HCT116 (cell line): ENCODE measurements at places on chromosomes 11 and 22.

DNA sequence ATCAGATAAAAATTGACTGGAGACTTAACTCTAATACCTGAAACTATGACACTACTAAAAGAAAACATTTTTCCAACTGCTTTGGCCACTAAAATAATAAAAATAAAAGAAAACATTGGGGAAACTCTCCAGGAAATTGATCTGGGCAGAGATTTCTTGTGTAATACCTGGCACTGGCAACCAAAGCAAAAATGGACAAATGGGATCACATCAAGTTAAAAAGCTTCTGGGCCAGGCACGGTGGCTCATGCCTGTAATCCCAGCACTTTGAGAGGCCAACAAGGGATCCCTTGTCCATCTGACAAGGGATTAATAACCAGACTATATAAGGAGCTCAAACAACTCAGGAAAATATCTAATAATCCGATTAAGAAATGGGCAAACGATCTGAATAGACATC, 64.6 kb upstream of the RAB1B start:
- DNase-seq, result no peak

DNA sequence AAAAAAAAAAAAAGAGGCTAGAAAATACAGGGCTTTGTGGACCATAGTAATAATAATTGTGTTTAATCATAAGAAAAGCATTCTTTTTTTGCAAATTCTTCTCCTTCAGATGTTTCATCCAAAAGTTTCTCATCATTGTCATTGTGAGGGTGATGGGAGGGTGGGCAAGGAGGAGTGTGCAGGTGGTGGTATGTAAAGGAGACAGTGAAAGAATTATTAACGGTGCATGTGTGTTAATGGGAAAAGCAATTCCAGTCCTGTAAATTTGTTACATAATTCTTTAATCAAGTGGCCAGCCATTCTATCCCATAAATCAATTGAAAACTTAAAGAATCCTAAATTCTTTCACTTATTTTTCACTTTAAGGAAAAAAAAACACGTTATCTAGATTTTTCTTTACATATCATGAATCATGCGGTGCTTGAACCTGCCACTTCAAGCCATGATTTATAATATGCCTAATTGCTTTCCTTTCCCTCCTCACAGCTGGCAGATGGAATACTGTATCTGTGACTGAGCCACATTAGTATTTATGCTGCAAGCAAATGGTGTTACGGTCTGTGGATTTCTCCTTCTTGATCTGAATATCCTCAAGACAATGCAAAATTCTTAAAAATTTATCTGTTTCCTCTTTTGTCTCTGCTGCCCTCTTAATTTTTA, 318.5 kb downstream of the JRKL start:
- no peak for DNase-seq

GRCh38 chr11:43830928-43831440, 49.6 kb upstream of the ALKBH3 start:
- peak; percentile 98 for DNase-seq

DNA sequence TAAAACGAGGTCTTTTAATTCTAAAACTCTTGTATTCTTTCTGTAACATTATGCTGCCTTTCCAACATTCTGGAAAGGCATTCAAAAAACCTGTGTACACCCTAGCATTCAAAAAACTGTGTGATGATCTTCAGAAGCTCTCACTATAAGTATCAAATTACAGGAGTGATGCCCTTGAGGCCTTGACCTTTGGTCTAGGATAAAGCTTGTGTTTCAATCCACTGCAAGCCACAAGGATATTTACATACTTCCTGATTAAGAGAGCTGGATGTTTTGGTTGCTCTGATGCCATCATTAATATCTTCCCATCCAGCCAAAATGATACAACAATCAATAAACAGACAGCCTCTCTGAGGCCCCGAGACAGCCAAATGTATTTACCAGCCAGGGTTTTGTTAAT, 11.9 kb downstream of the CLPB start:
- DNase-seq, result no peak

- no peak for DNase-seq
These were observed 97.2 kb downstream of the JRKL start for GRCh38 chr11:96486890-96487611.

- no peak for DNase-seq
These were observed 14.2 kb downstream of the UCP2 start for GRCh38 chr11:73968356-73968966.

DNA sequence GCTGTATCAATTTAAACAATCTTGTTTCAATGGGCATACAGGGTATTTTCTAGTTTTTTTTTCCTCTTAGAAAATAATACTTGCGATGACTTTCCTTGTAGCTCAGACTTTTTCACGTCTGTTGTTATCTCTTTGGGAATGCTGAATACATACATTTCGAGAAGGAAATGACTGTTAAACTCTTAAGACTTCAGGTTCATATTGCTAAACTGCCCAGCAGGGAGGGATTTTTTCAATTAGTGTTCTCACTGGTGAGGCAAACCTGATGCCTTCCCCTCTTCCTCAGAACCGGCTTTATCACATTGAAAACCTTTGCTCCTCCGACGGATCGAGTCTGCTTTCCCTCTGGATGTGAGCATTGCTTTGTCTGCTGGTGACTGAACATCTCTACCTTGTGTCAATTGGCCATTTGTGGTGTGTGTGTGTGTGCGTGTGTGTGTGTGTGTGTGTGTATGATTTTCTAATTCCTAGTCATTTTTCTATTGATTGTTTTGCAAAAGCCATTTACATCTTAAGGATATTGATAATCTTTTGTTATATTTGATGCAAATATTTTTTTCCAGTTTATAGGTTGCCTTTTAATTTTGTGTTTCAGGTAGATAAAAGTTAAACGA, 6.6 kb downstream of the NEAT1 start:
- no peak for DNase-seq

DNA sequence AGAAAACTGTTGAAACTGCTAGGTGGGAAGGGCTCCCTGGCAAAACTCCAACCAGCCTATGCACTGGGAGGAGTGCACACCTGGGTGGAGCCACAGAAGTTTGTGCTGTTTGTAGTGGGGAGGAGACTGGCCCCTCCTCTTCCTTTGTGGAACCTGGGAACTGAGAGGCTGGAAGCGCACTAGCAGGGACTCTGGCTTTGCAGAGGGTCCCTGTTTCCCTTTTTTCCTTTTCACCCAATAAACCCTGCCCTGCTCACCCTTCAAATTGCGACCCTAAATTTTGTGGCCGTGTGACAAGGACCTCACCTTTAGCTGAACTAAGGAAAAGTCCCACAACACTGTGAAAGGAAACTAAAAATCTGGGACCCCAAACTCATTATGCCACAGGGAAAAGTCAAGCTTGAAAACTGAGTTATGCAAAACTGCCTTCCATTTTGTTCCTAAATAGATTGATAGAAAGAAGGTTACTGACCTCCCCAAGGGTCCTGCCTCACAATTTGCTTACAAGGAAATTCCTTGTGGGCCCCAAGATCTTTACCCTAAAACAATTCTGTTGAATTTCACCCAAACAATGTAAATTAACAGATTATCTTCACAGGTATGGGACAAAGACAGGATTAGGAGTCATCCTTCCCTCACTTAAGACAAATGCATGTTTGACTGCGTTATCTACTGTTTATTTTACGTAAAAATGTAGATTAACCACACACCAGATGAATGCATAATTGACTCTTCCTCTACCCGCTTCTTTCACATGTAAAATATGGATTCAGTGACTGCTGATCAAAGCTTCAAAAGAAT, 81.0 kb downstream of the SLC36A4 start:
- no peak for DNase-seq

- DNase-seq, result no peak
These were observed 63.7 kb downstream of the MAML2 start for GRCh38 chr11:96279018-96279895.

DNA sequence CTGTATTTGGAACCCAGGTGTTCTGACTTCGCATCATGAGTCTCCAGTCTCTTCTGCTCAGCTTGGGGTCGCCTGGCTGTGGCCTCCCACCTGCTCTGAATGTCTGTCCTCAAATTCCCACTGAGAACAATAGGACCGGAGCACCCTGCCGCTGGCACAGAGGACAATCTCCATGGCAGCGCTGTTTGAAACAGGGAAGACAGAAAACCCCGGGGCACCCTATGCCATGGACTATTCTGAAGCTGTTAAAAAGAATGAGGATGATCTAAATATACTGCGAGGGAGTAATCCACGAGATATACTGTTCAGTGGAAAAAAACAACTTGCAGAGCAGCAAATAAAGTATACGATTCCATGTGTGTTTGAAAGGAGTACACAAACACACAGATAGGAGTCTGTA, 415.6 kb upstream of the NARS2 start:
- DNase-seq, result no peak

GRCh38 chr11:43697679-43698078, 17.1 kb downstream of the HSD17B12 start:
- DNase-seq, result no peak

DNA sequence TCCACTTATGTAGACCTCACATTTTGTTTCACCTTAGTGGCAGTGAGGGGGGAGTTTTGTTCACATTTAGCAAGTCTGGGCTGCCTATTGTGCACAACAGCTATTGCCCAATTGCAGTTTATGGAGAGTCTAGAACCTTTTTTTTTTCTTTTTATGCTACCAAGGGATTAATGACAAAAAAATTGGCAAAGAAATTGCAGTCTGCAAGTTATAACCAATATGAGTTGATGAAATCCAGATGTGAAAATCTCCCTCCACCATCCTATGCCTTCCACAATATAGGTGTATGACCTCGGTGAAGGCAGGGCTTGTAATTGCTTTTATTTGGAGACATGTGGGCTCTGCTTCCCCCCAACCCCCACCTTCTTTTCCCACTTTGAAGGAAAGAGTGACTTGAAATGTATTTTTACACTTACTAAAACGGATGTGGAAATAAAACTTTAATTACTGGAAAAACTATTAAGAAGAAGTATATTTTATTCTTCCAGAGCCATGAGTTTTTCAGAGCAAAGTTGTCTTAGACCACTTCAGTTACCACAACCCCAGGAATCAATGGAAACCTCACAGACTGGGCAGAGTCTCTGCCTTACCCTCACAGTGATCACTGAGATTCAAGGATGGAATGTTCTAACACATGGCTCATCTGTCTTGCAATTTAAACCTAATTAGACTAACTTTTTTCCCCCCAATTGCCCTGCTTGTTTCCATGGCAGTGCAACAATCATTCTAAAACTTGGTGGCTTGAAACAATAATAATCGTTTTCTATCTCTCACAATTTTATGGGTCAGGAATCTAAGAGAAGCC, 120.8 kb upstream of the SLC5A12 start:
- DNase-seq, result no peak

- DNase-seq, result no peak
These were observed 615.4 kb upstream of the B3GAT1 start for GRCh38 chr11:135027461-135027860.

DNA sequence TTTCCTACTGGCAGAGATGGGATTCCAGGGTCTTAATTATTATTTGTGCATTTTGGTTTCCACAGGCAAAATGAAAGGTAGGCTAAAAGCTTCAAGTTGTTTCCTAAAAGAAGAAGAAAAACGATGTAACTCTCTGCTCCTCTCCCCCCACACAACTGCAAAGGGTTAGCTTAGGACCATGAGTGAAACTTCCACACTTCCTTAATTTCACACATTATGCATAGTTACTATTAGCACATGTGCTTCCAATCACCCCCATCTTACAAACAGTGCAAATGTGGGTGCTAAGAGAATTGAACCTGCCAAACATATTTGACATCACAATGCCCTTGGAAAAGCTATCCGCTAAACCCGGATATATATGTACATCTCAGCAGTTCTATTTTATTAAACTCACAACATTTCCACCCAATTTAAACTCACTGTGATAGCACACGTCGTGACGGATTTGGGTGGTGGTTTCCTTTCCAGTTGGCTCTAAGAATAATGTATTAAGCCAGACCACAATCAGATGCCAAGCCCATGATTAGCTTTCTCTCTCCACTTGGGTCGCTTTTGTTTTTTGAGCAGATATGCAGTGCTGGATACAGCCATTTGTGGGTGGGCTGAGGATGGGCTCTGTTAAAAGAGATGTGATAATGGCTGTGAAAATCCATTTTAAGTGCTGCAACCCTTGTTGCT, 245.0 kb upstream of the POU2AF2 start:
- no peak for DNase-seq

- DNase-seq, result no peak
These were observed 16.9 kb downstream of the RNF185 start for GRCh38 chr22:31176923-31177322.

- no peak for DNase-seq
These were observed 84.8 kb downstream of the SLC1A2 start for GRCh38 chr11:35334385-35335090.

DNA sequence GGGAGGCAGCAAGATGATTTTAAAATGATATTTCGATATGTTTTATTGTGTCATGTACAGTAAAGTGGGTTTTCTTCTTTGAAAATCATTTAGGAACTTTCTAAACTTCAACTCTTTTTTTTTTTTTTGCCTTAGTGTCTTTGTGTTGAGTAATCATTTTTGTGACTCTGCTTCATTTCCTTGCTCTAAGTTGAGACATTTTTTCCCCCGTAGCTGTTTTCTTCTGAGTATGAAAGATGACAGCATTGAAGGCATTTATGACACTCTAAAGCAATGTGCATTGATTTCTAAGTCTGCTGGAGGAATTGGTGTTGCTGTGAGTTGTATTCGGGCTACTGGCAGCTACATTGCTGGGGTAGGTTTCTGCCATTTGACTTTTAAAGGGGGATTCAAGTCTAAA, 23.5 kb downstream of the RRM1 start:
- DNase-seq, result no peak

DNA sequence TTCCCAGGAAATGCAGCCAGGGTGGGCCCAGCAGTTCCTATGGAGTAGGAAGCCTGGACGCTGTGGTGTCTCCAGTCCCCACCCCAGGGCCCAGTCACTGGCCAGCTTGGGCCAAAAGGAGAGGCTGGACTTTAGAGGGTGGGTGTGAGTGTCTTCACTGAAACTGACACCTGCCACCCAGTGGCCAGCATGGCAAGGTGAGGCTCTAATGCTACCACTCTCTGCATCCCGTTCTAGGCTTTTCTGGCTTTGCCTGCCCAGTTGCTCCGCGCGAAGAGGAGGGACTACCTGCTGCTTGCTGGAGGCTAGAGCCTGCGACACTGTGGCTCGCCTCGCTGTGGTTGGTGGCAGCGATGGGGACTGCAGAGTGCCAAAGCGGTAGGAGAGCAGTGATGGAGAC, 35.4 kb downstream of the C22orf42 start:
- DNase-seq, result no peak

DNA sequence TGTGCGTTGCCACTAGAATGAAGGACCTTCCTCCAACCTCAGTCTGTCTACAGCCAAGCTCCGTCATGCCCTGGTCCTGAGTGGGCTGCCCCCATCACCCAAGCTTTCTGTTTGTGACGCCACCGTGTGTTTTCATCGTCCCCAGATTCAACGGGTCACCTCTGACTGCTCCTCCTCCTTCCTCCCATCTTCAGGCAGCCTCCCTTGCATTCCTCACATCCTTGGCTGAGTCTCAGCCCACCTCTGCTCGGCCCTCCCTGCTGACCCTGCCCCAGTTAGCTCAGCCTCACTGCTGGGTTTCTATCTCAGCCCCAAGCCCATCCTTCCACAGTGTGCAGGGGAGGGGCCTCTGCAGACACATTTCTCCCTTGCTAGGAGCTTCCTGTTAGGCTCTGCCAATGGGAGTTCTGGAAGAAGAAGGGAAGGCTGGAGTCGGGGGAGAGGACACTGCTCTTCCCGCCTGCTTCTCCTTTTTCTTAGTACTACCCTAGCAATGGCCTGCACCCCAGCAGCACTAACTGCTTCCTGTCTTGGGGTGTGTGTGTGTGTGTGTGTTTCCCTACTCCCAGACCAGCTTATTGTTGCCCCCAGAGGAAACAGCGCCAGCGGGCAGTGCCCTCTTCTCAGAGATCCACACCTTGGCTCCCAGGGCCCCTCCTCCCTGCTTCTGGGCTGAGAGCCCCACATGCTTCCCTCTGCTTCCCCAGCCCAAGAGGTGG, 5.2 kb downstream of the IFT27 start:
- DNase-seq, result no peak

GRCh38 chr11:134837887-134838232, 425.8 kb upstream of the B3GAT1 start:
- DNase-seq, result no peak
